ENCODE measurements at places on chromosomes 5 and 9.

GRCh38 chr9:15249981-15250380, 57.0 kb downstream of the TTC39B start:
- DNase-seq = no peak

- DNase-seq = no peak
These were observed 63.2 kb upstream of the RPS23 start for GRCh38 chr5:82341325-82341724.

DNA sequence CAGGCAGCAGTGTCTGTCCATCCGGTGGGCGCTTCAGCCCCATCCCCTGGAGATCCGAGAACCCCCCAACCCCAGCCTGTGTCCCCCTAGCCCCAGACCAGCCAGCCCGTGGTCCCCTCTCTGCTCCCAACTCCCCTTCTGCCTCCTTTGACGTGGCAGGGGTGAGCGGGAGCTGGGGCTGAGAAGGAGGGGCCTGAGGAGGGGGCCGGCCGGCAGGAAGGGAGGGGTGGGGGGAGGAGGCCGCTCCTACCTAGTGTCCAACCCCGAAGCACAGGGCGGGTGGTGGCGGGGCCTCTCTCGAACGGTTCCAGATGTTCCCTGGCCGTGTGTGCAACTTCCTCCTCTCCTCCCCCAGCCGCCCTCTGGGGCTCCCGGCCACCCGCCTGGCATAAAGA, 31.0 kb downstream of the GOLGA2 start:
- DNase-seq = no peak

GRCh38 chr5:5854087-5854486, 431.6 kb downstream of the ICE1 start:
- DNase-seq = no peak

DNA sequence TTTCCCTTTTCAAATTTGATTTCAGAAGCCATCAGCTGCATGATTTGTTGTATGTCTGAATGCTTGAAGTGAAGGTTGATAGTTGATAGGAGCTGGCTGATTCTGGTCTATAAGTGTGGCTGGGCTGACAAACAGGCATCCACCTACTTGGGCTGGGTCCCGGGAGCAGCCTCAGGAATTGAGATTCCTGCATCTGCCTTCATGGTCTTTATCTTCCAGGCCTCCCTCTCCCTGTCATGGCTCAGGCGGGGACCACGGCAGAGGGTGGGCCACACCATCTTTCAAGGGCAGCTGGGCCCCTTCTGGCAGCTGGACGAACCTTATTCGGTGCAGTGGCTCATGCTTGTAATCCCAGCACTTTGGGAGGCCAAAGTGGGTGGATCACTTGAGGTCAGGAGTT, 55.9 kb downstream of the ROPN1L start:
- DNase-seq = no peak

- no peak for DNase-seq
These were observed 147.2 kb downstream of the IZUMO3 start for GRCh38 chr9:24398466-24398865.

- no peak for DNase-seq
These were observed 65.8 kb upstream of the S1PR3 start for GRCh38 chr9:88925481-88925880.

GRCh38 chr5:58452566-58453258, 7.2 kb downstream of the PLK2 start:
- DNase-seq = no peak

DNA sequence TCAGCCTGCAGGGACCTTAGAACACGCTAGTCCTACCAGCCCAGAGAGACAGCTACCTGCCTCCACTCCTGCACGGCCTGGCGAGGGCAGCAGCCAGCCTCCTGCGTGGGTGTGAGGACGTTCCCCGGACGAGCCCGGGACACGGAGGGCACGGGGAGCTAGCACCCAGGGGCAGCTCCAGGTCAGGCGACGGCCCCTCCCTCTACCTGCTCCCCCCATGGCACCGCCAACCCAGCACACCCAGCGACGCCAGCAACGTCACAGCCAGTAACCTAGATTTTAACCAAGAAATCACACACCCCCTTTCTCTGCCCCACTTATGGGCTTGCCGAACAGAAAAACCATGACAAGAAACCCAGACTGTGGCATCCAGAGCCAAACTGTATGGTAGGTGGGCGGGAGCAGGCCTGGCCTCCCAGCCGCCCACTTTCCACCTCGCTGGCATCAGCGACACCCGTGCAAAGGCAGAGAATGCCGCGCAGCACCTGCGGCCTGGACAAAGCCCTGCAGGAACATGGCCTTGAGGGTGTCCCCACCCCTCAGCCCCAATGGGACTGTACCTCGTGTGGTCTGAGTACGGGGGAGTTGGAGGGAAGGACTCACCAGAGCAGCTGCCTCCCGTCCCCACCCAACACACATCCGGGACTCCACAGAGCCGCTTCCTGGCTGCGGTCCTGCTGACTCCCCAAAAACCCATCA, 47.9 kb downstream of the NACC2 start:
- DNase-seq = no peak

DNA sequence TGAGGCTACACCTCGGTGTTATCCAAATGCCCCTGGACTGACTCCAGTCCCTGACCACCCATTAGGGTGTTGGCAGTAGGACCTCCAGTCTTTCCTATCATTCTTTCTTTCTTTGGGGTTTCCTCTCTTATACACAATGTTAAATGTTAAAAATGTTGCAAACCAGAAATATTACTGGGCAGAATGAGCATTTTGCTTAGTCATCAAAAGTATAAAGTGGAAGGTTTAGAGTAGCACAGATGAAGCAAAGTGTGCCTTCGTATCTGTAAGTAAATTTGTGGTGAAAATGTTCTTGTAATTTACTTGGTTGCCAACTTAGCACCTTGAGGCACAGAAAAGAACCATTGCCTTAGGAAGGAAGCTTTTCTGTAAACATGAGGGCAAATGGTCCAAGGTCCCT, 21.7 kb upstream of the UNC13B start:
- no peak for DNase-seq

DNA sequence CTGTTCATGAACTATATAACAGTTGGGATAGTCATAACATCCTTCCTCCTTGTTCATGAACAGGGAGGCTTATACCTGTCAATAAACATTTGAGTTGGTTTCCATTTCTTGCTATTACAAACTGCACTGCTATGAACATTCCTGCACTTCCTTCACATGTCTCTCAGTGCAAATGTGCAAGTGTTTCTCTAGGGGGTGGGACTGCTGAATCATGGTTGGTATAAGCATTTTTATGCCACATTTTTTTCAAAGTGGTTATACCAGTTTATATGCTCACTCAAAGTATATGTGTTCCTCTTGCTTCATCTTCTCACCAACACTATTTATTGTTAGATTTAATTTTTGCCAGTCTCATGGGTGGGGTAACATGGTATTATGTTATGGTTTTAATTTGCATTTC, 25.8 kb upstream of the TPD52L3 start:
- DNase-seq = peak; percentile 10

DNA sequence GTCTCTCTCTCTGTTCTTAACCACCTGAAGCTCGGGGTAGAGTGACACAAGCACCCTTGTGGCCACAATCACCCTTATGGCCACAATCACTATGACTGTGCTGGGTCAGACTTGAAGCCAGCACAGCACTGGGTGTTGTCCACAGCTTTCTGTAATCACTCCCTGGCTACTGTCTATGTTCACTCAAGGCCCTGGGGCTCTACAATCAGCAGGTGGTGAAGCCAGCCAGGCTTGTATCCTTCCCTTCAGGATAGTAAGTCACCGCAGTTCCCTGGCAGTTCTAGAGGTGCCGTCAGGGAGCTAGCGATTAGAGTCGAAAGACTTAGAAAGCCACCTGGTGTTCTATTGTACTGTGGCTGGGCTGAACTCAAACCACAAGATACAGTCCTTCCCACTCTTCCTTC, 44.2 kb downstream of the GDA start:
- no peak for DNase-seq

DNA sequence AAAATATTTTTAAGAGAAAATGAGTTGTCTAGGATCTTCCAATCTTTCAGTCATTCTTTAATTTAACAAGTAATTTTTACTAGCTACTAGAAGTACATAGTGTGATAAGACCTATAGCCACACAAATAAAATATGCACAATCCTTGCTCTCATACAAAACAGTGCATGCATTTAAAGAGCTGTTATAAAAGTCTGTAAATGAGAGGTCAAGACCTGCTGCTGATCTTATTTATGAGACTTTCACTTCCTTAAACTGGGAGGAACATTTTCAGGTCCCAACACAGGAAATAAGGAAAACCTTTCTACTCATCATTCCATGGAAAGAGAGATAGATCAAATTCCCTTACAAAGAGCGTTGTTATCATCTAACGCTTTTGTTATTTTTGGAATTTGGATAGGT, 54.2 kb upstream of the PAM start:
- no peak for DNase-seq

GRCh38 chr9:123063177-123063598, 29.7 kb downstream of the GPR21 start:
- DNase-seq = no peak

GRCh38 chr5:120599576-120599975, 135.5 kb downstream of the PRR16 start:
- DNase-seq = no peak

- DNase-seq = no peak
These were observed 170.8 kb upstream of the RGMB start for GRCh38 chr5:98602534-98603112.

GRCh38 chr5:95631255-95631958, 11.5 kb downstream of the GPR150 start:
- no peak for DNase-seq

- DNase-seq = no peak
These were observed 2.5 kb upstream of the ACTL7A start for GRCh38 chr9:108859459-108860114.

DNA sequence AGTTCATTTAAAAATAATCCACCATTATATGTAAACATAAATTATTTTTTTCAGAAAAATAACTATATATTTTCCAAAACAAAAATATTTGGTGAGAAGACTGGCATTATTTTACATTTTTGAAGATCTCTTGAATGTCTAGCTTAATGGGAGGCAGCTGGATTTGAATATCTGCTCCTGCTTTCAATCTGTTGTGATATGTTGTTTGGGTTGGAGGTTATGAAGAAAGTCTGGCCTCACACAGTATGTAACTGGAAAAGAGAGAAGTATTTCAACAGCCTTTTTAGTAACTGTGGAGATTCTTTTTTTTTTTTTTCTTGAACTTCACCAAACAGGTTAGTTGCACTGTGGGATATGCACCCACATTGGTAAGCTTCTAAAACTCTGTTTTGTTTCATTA, 84.7 kb upstream of the SLIT3 start:
- DNase-seq = no peak

DNA sequence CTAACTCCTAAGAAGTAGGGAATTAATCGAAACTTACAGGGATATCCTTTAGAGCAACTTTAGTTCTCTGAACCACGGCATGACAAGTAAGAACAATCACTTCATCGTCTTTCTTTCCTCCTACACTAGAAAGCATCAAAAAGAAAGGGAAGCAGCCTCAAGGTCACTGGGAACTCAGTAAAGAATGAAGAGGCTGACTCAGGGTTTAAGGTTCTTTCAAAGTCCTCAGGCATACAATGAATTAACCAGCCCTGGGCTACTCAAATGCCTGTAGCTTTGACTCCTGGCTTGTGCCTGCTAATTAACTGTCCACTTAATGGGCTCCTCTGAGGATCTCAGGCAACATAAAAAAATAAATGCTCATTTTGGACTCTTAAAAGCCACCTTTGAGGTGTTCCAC, 102.0 kb downstream of the TRIM32 start:
- no peak for DNase-seq

DNA sequence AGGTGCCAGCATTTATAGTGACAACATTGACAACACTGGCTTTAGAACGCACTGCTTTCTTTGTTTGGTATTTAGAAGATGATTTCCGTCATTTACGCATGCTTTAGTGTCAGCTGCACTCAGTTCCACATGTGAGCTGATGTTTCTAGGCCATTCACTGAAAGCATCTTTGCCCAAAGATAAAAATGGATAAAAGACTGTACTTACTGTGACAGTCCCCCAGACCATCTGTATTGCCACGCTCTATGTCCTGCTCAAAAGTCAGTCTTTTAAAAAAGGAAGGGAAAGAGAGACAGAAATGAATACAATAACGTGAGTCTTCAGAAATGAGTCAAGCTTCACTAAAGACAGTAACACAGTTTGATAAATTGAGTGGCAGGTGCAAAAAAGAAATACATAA, 99.3 kb downstream of the SEMA6A start:
- no peak for DNase-seq

- DNase-seq = no peak
These were observed 348.5 kb downstream of the BNC2 start for GRCh38 chr9:16521868-16522411.

DNA sequence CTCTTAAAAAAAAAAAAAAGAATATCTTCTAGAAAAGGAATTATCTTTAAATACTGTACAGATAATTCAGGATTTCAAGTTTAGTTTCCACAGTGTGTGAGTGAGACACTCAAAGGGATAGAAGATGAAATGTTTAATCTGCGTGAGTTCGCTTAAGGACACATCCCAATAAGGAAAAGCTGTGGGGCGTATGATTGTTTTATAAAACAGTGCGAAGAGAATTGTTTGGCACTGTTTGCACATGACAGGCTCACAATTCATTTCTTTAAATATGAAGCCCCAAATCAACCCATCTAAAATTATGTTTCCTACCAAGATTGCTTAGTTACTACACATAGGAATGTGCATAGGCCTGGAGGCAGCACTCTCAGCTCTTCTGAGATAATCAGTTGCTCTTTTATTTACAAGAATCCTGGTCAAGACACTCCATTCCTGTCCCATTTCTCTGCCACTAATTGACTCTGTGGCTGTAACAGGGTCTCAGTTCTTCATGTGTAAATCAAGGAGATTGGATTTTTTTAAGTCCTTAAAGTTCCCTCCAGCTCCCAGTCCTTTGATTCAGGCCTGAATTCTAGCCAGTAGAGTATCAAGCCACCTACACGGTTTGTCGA, 60.1 kb downstream of the BHMT start:
- DNase-seq = no peak

DNA sequence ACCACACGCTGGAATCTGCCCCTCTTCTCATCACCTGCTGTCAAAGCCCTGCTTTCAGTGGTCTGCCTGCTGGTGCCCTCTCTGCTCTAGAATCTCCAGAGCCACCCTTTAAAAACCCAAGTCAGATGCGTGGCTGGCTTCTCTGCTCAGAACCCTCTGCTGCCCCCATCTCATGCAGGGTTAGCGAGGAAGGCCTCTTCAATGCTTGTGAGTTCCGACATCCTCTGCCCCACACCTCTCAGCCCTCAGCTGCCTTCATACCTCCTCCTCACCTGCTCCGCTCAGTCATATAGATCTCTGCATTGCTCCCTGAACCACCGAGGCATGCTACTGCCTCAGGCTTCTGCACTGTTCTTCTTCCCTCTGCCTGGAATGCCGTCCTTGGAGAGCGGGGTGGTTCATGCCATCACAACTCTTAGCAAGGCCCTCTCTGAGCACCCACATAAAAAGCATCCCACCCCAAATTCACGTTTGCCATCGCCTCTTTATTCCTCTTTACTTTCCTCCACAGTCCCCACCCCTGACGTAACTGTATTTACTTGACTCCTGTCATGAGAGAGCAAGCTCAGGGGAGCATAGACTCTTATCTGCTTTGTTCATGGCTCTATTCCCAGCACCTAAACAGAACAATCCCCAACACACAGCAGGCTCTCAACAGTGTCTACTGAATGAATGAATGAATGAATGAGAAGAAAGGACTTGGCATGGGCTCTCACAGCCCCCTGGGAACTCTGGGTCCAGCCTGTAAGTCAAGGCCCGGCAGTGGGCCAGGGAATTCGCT, 10.4 kb downstream of the SHB start:
- DNase-seq = no peak
